CD4-positive, alpha-beta T cell treated with Interleukin-1 beta for 1 hour (primary cell): ENCODE measurements at places on chromosomes 7 and 10.

DNA sequence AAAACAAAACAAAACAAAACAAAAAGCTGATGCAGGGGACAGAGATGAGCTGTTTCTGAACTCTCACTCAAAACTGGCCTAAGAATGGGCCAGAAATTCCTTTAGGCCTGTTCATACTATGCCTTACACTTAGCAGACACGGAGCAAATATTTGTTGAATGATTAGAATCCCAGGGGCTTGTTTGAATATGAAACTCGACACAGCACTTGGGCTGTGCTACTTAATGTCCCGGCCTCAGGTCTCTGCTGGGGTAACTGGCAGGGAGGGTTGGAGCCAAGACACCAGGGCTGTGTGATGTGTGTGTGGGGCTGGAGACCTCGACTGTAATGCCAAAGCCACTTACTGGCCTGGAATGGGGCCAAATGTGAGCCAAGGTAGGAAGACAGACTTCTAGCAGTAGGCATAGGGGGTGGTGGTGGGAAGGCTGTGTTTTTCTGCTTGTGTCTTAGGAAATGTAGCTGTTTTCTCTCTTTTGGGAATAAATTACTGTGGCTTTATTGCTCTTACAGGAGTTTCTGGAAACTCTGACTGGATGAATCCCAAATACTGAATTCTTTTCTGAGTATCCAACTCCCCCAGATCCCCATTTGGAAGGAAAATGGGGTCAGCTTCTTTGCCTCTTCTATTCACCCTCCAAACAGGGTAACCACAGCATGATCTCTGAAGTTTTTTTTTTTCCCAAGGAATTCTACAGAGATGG is 66.7 kb downstream of the EMX2 start:
- DNase-seq: no peak

DNA sequence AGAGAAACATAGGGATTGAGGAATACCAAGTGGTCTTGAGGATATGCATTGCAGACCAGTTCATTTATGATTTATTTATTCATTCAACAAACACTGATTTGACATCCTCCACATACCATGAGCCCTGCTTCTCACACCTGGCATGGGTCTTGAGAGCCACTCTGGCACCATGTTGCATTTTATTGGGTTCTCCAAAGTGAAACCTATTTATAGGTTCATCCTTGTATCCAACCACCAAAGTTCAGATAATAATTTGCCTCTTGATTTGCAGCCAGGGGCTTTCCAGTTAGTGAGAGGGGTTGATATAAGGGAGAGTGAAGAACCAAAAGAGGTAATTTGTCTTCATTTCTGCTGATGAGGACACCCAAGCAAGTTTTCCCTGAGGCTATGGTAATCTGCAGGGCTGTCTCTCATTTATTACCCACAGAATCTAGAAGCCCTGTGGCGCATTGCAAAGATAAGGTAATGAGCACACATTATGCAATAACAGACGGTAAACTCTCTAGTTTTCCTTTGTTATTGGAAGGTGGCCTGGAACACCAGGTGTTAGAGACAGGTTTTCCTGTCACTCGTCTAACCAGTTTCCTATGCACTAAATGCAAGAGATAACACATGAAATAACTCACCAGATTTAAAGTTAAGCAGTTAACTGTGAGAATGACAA is 28.8 kb upstream of the ICA1 start:
- DNase-seq: no peak

DNA sequence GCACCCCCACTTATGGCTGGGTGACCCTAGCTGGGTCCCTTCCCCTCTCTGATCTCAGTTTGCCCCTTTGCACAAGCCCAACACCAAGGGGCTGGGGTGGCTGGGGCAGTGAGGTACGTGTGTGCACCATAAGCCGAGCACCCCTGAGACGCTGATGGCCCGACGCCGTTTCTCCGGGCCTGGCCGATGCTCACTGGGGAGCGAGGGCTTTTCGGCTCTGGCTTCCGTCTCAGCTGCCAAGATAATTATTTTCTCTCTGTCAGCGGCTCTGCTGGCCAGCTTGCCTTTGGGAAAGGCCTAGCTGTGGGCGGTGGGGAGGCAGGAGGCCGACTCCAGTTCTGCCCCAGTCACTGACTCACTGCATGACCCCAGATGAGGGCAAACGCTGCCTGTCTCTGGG is 91.0 kb downstream of the ZMIZ1 start:
- DNase-seq: no peak

- no peak for DNase-seq
Measured at GRCh38 chr10:21260506-21261149, 264.9 kb downstream of the SKIDA1 start.

- no peak for DNase-seq
Measured at GRCh38 chr10:32938554-32939061, 19.4 kb downstream of the ITGB1 start.

DNA sequence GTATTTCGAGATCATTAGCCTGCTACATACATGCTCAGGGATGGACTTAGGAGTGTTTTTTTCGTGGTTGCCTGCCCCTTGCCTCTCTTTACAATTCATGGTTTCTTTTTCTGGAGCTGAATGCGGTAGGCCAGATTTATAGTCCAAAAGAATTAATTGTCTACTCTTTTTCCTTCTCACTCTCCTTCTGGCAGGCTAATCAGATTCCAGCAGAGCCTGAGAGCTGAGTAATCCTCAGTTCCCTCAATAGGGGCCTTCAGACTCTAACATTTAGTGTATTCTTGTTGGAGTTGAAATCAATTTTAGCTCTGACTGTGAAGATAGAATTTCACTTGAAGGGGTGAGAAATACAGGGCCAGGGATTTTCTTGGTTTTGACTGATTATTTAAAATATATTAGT is 16.4 kb downstream of the SORCS3 start:
- no peak for DNase-seq

GRCh38 chr10:31261511-31262311 is 57.3 kb upstream of the ZEB1 start:
- DNase-seq: no peak

- DNase-seq: no peak
Measured at GRCh38 chr7:5545222-5545914, 121.7 kb upstream of the TNRC18 start.

- DNase-seq: no peak
Measured at GRCh38 chr7:94298943-94299342, 95.8 kb upstream of the COL1A2 start.

GRCh38 chr7:1863091-1863900 is 193.2 kb downstream of the ELFN1 start:
- DNase-seq: no peak

GRCh38 chr10:68208424-68209042 is 23.4 kb downstream of the ATOH7 start:
- DNase-seq: no peak

DNA sequence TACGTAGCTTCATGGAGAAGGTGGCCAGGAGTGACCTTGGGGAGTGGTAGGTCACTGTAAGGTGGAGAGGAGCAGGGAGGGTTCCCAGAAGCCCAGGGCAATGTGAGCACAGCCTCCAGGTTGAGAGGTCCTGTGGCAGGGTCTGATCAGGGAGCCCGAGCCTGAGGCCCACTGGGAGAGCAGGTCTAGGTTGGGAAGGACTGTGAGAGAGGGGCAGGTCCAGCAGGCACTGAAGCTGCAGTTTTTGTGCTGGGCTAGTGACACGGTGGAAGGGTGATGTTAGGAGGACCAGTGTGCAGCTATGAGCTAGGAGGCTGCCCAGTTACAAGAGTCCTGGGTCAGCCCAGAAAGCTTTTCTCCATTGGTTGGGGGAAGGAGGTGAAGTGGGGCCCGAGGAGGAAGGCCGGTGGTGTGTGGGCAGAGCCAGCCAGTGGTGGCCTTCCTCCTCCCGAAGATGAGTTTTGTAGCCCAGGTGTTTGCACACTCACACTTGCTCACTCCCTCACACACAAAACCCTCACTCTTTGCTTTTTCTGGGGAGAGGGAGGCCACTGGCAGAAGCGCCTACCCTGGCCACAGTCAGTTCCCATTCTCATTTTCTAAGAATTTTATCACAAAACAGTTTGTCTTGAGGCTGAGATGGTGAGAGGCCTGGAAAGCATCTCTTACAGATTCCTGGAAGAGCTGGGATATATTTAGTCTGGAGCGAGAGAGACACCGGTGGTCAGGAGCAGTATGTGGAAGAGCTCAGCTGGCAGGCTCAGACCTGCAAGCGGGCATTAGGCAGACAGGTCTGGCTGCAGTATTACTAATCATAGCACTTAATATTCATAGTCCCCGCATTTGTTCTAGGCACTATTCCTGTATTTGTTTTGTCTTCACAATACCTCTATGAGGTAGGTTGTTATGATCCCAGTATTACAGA is 57.1 kb downstream of the ZNF467 start:
- no peak for DNase-seq

DNA sequence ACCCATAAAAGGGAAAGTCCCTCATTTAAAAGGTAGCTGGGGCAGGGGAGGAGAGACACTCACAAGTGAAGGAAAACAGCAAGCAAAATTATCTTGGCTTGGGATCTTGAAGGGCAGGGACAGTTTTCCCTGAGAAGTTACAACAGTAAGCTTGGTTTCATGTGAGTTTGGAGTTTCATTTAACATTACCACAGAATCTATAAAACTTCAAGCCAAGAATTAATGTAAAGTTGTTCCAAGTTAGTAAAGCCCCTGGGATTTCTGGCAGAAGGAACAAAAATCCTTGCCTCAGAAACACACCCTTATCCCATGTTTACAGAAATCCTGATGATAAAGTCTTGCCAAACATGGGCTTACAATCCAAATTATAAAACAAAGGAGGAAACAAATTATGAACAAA is 19.2 kb downstream of the CRPPA start:
- DNase-seq: no peak

GRCh38 chr10:122348512-122348911 is 26.0 kb upstream of the PLEKHA1 start:
- DNase-seq: no peak

- no peak for DNase-seq
Measured at GRCh38 chr7:90760892-90761291, 164.8 kb downstream of the CDK14 start.

- DNase-seq: no peak
Measured at GRCh38 chr7:30671793-30672465, 10.3 kb downstream of the CRHR2 start.

GRCh38 chr10:101331956-101332355 is 22.0 kb upstream of the BTRC start:
- DNase-seq: no peak

DNA sequence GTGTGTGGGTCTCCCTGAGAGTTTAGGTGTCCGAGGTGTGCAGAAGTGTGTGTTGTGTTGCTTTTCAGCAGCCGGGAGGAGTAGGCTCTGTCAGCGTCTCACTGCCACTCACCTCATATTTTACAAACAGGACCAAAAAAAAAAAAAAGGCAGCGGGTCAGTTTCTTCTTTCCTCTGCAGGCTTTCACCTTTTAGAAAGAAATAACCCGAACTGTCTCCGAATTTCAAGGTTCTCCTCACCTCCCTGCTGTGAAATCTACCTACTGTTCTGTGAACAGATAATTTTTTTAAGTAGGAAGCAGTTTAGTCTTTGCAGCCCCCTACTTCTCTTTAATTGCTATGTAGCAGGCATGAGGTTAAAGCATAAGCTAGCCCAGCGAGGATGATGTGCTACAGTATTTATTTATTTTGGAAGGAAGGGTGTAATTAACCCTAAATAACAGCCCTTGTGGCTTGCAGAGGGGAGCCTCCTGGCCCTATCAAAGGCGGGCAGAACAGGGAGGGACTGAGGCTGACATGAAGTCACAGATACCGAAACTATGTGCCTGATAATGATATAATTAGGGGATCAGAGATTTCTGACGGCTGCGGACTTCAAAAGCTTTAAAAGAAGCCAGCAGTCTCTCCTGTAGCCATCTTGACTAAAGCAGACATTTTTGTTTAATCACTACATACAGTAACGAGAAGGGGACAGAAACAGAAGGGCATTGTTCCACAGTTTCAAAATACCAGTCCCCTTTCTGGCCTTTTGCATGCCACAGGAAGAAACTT is 1.6 kb downstream of the BAMBI start:
- DNase-seq: no peak

GRCh38 chr7:68125168-68125567 is 1128.5 kb downstream of the TYW1 start:
- DNase-seq: no peak

- DNase-seq: no peak
Measured at GRCh38 chr10:78053211-78053868, 19.7 kb downstream of the RPS24 start.

DNA sequence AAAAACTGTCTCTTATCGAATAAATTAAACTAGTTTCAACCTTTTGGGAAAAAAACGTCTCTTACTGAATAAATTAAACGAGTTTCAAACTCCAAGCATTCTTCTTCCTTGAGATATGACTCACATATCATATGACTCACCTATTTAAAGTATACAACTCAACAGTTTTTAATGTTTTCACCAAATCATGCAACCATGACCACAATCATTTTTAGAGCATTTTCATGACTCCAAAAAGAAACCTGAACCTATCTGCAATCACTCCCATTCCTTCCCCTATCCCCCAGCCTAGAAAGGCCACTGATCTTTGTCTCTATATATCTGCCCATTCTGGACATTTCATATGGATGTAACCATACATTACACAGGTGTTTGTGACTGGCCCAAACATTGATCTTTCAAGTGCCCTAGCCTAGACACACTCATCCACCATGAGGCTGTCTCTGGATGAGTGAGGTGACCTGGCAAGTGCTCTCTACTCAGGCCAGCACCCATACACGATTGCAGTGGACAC is 115.3 kb downstream of the PIP4K2A start:
- no peak for DNase-seq

- no peak for DNase-seq
Measured at GRCh38 chr10:49650724-49651034, 28.8 kb upstream of the C10orf53 start.

DNA sequence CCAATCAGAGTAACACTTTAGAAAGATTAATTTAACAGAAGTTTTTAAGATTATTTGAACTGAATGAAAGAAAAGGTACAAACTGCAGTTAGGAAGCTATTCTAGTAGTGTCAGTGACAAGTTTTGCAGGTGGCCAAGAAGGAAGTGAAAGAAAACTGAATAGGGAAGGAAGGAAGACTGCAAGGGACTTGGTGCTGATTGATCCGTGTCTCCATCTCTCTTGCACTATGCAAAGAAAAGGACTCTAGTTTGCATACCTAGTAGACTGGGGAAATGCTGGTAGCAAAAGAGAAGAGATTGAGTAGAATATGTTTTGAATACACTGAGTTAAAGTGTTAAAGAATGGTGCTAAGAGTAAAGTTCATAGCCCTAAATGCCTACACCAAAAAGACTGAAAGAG is 33.0 kb downstream of the OR6V1 start:
- DNase-seq: no peak

GRCh38 chr10:101143345-101143630 is 12.2 kb downstream of the TLX1 start:
- DNase-seq: no peak

GRCh38 chr10:103145046-103145445 is 48.0 kb downstream of the NT5C2 start:
- DNase-seq: no peak

DNA sequence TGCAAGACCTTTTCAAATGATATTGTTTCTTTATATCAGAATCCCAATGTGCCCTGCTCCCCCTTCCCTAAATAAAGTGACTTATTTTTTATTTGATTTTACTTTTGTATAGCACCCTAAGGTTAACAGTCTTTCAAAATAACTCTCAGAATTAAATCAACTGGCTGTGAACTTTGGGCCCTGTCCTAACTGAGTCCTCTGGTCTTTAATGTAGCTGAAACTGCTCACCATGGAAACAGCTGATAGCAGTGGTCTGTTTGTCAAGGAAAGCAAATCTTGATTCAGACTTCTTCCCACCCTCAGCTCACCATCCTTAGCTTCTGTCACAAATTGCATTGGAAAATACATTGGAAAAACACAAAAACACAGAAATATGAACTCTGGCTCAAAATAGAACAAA is 105.2 kb upstream of the PRPS1L1 start:
- no peak for DNase-seq

GRCh38 chr10:103707956-103708626 is 147.3 kb downstream of the SH3PXD2A start:
- no peak for DNase-seq
